Activated CD8-positive, alpha-beta memory T cell treated with anti-CD3 and anti-CD28 coated beads for 48 hours (primary cell): ENCODE measurements at places on chromosomes 5 and 9.

DNA sequence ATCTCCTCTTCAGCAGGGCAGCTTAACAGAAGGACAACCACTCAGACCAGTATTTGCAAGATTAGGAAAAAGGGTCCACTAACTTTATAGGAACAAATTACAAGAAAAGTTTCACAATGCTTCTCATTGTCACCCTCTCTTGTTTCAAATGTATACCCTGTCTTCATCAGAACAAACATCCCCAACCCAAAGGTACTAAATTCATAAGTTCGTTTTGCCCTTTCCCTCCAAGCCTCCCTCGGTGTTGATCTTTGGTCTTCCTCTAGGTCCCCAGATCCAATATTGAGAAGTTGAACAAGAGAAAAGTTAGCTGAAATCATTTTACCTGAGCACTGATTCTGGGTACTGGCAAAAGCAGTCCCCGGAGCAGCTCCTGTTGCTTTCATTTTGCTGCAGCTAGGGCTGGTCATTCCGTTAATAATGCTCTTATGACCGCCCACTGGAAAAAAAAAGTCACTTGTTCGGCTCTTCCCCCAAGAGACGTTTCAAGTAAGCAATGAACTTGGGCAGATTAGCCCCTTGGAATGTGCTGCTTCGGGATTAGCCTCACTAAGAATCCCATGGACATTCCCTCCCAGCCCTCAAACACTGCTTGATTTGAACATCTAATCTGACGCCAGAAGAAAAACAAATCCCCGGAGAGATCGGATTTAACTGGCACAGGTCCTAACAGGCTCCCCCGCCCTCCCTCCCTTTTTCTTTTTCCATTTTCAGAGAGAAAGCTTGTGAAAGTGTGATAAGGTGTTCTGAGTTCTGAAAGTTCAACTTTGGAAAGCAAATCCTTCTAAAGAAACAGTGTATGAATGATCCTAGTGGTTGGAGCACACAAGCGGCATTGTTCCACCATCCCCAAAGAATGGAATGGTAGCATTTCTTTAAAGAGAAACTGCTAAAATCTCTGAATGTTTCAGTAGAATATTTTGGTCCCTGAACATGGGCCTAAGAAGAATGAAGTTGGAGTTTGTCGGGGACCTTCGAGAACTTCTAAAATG, 252.5 kb downstream of the TRPM3 start:
- no peak for DNase-seq

GRCh38 chr9:72407114-72407513, 42.1 kb upstream of the ZFAND5 start:
- DNase-seq, result no peak

GRCh38 chr9:136481558-136481957, 1.3 kb downstream of the SEC16A start:
- no peak for DNase-seq

DNA sequence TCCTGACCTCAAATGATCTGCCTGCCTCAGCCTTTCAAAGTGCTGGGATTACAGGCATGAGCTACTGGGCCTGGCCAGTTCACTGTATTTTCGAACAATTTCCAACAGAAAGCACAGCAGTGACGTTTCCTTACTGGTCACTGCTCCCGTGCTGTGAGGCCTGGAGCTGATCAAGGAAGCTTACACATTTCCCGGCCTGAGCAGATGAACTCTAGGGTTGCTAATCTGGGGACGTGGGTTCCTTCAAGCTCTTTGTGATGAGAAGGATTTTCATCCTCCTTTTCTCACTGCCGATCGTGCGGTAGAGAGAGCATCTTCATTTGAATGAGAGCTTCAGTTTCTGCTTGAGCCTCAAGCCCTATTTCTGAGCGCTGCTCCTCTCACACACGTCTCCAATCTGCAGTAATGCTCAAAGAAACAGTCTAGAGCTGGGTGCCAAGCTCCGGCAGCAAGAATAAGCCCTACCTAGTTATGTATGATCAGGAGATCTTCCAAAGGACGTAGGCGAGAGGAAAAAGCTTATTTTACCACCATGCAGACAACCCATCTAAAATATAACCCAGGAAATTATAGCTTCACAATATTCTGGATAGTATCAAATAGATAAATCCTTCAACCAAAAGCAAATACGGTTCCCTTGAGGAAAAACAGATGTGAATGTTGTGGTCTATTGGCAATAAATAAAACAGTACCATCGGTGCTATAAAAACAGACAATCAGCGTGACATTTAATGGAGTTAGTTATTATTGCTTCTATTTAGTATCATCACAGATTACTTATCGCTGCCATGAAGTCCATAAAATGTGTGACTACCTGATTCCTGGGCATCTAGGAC, 7.3 kb upstream of the SPATA24 start:
- DNase-seq, result no peak

DNA sequence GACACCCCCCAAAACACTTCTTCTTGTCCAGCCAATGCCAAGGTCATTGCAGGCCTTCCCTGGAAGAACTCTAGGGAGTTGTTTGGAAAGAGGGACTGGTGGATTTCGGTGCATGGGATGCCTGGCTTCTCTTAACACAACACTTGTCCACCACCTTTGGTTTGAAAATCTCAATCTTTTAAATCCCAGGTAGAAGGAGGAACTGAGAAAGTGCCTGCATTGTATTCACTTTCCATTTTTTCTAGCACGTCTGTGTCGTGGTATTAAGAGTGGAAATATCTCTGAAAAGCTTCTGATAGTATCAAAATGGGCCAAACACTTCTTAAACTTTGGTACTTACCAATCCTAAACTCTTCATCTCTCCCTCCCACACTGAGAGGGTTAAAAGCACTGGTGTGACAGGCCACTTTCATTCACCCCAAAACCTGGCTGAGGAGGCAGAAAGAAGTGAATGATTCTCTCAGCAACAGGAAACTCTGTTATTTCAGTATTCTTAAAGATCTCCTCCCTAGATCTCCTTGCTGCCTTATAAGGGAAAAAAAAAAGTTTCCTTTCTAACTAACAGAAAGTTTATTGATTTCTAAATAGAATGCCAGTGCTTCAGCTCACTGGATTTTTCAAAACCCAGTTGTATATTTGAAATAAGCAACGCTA, 3.9 kb upstream of the NFIB start:
- no peak for DNase-seq
